Cardiac ventricle fibroblast (primary cell): ENCODE measurements at places on chromosomes 7 and 10. TPM values are rescaled to one million over a fixed set of nuclear protein-coding genes. Genes with fewer than 3 reads are reported as not detected.

WNT2 gene
- not detected in 2 replicates for total RNA-seq

CLEC2L gene
- not detected in 2 replicates for total RNA-seq

DNAAF5 gene
- total RNA-seq, result 24.5 and 30.0 TPM in 2 replicates

CHN2 gene
- 0.37 and 0.93 TPM in 2 replicates for total RNA-seq

NUTM2A gene
- 0.06 TPM in 1 of 2 replicates, not detected in the other for total RNA-seq

DYNC1I1 gene
- 1.6 and 1.9 TPM in 2 replicates for total RNA-seq

C10orf62 gene
- total RNA-seq, result not detected in 2 replicates

ZFAND2A gene
- total RNA-seq, result 15.7 and 19.5 TPM in 2 replicates

RNF32 gene
- 1.5 and 1.7 TPM in 2 replicates for total RNA-seq

RNF148 gene
- 0.19 and 0.20 TPM in 2 replicates for total RNA-seq

OR2A7 gene
- 0.20 and 1.3 TPM in 2 replicates for total RNA-seq

PAPSS2 gene
- total RNA-seq, result 95.4 and 98.3 TPM in 2 replicates
